Activated B cell treated with CpG ODN at 0.5 μM for 24 hours (primary cell): ENCODE measurements at places on chromosomes 5 and 9. TPM values are rescaled to one million over a fixed set of nuclear protein-coding genes. Genes with fewer than 3 reads are reported as not detected.

The FOXI1 gene
- total RNA-seq: not detected in 2 replicates

The ACSL6 gene
- 0.05 and 0.20 TPM in 2 replicates for total RNA-seq

The FOXB2 gene
- not detected in 2 replicates for total RNA-seq

The GRXCR2 gene
- total RNA-seq: not detected in 2 replicates

The ABCA2 gene
- 4.5 and 7.5 TPM in 2 replicates for total RNA-seq

The ANKRD18B gene
- not detected in 2 replicates for total RNA-seq

The OR1Q1 gene
- not detected in 2 replicates for total RNA-seq

The SWI5 gene
- 7.2 and 10.4 TPM in 2 replicates for total RNA-seq

The CTXN3 gene
- not detected in 2 replicates for total RNA-seq

The PCDHGC4 gene
- total RNA-seq: 0.69 TPM in 2 replicates

The EFNA5 gene
- not detected in 2 replicates for total RNA-seq
